ENCODE measurements at places on chromosomes 1 and 21.
A peak's percentile ranks its signal among the peaks of the same experiment; 100 is the strongest.

GRCh38 chr1:58815069-58815685, 31.3 kb upstream of the JUN start:
- DNase-seq, result peak; percentile 51

DNA sequence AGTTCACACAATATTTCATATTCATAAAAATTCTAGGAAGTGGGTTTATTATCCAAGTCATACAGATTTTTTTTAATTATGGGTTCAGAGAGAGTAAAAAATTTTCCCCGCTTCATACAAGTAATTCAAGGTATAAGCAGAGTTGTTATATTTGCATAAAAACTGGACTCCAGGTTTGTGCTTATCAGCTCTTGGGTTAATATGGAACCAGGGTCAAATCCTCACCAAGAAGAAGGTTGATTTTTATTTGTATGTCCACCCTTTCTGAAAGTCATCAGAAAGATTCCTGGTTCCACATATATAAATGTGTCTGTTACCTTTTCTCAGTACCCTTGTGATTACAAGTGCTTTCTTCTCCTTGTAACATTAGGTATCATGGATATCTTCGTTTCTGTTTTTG, 143.8 kb upstream of the PKN2 start:
- DNase-seq, result no peak

DNA sequence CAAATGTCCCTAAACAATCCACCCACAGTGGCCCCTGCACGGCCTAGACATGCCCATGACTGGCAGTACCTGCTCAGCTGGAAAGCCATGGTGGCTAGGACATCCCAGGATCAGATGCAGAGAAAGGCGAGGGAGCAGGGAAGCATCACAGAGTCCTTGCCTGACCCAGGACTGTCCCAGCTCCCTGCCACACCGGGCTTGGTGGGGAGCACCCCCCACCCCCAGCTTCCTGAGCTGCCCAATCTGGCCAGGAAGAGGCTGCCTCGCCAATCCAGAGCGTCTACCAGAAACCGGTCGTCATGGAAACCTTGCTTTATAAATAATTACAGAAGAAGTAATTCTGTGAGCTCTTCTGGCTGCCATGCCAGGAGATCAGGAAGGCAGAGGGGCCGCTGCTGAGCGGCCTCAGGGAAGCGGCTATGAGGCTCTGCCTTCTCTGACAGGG, 34.8 kb downstream of the ACOT7 start:
- DNase-seq, result peak; percentile 82

GRCh38 chr1:171742577-171742922, 685 bp upstream of the VAMP4 start:
- DNase-seq, result peak; percentile 21

DNA sequence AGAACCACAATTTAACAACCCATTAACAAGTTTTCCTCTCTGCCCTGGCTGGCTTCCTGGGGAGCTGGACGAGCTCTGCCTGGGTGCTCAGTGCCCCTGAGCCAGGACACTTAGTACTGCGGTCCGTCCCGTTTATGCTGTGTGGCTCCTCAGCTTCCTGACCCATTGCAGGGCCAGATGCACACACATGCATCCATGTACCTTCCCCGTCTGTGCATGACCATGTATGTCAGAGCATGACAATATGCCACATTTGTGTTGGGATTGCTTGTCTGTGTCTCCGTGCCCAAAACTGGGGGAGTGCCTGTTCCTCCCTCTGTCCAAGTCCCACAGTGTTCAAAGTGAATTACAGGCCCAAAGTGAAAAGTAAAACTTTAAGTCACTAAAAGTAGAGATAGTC, 9.7 kb upstream of the TFF3 start:
- DNase-seq, result no peak

DNA sequence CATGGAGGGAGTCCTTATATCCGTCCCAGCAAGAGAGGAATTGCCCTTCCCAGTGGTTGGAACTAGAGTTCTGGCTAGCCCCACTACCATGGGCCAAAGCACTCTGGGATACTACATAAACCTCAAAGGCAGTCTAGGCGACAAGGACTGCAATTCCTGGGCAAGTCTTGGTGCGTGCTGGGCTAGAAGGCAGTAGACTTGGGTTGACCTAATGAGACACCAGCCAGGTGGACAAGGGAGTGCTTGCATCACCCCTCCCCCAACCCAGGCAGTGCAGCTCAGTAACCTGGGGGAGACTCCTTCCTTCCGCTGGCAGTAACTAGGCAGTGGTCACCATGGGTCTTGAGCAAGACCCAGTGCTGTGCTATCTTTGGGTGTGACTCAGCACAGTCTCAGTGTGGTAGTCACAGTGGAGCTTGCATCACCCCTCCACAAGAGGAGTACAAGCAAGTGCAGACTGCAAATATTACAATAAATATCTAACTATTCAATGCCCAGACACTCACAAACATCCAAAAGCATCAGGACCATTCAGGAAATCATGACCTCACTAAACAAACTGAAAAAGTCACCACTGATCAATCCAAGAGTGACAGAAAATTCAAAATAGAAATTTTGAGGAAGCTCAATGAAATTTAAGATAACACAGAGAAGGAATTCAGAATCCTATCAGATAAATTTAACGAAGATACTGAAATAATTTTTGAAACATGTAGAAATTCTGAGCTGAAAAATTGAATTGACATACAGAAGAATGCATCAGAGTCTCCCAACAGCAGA, 84.7 kb upstream of the LYPLAL1 start:
- DNase-seq, result no peak

DNA sequence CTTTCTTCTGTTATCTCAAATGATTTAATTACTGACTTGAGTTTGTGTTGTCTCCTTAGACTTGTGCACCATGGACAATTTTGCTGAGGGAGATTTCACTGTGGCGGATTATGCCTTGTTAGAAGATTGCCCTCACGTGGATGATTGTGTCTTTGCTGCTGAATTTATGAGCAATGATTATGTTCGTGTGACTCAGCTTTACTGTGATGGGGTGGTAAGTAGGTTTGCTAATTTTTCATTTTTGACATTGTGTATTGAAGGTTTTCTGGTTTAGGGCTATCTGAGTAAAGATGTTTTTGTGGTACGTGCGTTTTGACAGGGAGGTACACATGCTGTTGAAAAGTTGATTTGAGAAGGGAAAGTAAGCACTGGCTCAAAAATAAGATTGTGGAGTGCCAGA, 14.1 kb downstream of the TTC3 start:
- no peak for DNase-seq

DNA sequence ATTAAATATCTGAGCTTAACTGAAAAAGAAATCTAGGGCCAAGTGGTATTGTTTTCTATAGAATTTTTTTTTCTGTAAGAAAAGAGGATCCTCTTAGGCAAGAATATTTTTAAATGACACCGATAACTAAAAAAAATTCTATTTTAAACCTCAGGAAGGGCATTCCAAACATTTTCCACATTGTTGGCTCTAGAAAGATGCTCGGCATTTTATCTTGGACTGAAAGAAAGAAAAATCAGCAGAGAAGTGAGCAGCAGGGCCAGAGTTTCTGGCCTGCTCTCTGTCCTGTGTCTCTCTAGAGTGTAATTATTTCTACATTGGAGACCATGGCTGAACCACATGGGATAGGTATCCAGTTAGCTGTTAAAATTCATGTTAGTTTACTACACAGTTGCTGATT, 192.5 kb upstream of the GREM2 start:
- DNase-seq, result no peak

DNA sequence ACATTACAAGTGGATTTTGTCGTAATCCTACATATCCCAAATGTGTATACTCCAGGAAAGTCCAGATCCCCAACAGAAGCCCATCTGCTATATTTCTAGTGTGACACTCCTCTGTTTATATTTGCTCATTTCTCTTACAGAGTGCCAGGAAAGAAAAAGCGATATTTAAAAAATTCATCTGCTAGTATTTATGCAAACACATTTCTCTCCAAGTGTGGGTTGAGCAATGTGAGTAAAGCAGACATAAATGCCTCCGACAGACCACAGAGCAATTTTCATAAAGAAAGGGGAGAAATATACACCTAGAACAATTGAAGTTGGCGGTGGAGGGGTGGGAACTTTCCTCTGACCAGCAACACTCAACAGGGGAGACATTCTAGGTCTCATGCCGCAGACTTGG, 22.2 kb upstream of the RAP1A start:
- no peak for DNase-seq

DNA sequence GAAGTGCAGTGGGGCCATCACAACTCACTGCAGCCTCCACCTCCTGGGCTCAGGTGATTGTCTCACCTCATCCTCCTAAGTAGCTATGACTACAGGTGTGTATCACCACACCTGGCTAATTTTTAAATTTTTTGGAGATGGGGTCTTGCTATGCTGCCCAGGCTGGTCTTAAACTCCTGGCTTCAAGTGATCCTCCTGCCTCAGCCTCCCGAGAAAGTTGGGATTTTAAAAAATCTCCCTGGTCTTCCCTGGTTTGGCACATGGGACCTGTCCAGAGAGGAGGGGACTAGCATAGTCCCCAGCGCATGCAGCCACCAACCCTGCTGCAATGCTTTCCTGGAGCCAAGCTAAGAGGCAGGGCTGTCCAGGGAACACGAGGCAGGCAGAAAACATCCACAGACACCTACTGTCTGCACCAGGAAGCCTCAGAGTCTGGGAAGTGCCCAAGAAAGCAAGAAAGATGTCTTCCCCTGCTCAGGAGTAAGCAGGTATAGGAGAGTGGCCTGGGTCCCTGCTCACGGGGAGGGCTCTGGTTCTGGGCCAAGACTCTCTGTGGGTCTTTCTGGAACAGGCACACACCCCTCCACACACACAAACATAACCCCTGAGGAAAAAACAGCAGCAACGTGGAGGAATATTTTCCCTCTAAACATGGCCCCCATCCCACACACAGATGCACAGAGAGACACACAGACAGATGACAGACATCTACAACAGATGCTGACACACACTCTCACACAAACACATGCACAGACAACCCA, 30.8 kb downstream of the ECE1 start:
- no peak for DNase-seq

GRCh38 chr1:153638261-153638660, 4.4 kb downstream of the CHTOP start:
- no peak for DNase-seq

GRCh38 chr1:54249819-54250435, 50.0 kb downstream of the MRPL37 start:
- DNase-seq, result no peak

GRCh38 chr1:21685946-21686678, 17.0 kb upstream of the RAP1GAP start:
- DNase-seq, result no peak

DNA sequence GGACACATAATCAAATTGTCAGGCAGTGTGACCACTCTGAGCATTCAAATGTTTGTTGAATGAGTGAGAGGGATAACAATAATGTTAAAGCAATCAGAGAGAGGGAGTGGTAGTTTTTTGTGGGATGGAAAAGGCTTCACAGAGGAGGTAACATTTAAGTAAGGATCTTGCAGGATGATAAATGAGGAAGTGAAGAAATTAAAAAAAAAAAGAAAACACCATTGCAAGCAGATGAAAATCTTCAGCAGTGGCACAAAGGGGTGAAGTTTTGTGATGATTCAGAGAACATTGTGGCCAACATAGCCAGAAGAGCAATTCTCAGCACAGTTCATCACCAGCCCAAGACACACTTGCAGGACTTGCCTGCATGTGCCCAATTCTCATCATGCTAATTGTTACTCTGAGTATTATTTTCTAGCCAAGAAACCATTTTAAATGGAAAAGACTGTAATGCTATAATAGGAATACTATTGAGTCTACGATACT, 35.0 kb downstream of the OVGP1 start:
- no peak for DNase-seq

GRCh38 chr21:44365967-44366585, 12.7 kb downstream of the TRPM2 start:
- DNase-seq, result no peak

GRCh38 chr21:44838039-44838895, 20.4 kb upstream of the SUMO3 start:
- DNase-seq, result no peak

DNA sequence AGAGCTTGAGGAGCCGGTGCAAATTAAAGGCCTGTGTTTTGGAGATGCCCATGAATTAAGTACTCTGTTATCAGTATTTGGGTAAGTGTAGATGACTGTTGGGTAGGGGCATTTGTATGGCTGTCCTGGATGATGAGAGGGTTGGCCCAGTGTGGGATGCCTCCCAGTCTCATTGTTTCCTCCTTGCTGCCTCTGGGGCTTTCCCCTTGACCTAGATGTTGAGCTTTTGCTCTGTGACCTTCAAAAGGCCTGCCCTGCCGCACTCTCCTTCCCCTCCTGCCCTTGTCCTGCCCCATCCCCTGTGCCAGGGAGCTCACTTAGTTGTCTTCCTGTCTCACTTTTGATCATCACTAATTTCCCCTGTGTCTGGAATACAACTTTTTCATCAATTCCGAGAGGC, 10.0 kb downstream of the GALNT2 start:
- no peak for DNase-seq

- DNase-seq, result no peak
Observed at GRCh38 chr1:217244971-217245370, 385.9 kb downstream of the GPATCH2 start.

DNA sequence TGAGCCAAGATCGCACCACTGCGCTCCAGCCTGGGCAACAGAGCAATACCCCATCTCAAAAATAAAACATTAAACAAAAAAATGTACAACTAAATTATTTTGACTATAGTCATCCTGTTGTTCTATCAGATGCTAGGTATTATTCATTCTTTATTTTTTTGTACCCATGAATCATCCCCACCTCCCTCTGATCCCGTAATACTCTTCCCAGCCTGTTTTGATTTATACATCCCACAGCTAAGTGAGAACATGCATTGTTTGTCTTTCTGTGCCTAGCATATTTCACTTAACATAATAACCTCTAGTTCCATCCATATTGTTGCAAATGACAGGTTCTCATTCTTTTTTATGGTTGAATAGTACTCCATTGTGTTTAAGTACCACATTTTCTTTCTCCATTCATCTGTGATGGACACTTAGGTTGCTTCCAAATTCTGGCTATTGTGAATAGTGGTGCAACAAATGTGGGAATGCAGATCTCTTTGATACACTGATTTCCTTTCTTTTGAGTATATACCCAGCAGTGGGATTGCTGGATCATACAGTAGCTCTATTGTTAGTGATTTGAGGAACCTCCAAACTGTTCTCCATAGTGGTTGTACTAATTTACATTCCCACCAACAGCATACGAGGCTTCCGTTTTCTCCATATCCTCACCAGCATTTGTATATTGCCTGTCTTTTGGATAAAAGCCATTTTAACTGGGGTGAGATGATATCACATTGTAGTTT, 84.4 kb downstream of the MACF1 start:
- DNase-seq, result no peak

DNA sequence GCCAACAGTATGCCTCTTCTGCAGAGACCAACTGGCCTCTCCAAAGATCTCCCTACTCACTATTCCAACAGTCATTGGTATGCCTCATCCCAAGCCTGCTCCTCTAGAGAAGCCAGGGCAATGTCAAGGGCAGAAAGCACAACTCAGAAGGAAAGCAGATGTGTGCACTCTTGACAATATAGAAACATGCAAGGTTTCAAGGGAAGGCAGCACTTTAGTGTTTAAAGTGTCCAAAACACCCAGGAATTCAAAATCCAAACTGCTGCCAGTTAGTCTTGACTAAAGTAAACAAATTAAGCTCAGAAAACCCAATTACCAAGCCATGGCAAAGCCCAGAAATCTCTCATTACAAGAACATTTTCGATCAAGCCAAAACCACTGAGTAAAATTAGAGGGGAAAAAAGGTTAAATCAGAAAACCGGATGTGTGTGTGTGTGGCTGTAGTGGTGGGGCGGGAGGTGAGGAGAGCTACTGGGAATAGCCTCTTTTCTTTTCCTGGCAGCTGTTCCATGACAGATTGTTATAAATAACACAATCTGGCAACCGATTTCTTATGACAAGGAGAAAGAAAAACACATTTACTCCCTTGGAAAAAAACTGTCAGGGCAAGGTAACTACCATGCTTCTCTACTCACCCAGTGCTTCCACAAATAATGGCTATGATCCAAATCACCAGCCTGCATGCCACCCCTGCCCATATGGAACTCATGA, 39.2 kb downstream of the EIF2B3 start:
- DNase-seq, result no peak

Data from CD4-positive, alpha-beta T cell treated with Interleukin-2 at 100 ng/mL for 4 hours (primary cell).